ENCODE measurements at places on chromosomes 12 and 14.

GRCh38 chr12:101439236-101439635 is 31.7 kb upstream of the ARL1 start:
- DNase-seq, result no peak

DNA sequence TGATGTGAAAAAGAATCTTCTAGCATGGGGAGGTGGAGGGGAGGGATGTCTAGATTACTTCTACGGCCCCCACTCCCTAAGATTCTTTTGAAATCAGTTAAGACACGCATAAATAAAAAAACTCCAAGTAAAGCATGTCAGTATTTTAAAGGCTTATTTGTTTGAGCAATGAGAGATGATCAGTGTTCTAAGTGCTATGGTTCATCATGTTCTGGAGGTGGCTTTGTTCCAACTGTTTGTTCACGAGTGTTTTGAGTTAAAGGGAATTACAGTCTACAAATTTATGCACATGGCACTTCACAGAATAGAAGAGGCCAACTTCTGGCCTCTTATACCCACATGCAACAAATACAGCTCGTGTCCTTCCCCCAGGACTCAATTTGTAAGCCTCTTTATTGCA is 394.9 kb downstream of the RAD51B start:
- no peak for DNase-seq

GRCh38 chr12:13564266-13564810 is 367.8 kb downstream of the EMP1 start:
- no peak for DNase-seq

DNA sequence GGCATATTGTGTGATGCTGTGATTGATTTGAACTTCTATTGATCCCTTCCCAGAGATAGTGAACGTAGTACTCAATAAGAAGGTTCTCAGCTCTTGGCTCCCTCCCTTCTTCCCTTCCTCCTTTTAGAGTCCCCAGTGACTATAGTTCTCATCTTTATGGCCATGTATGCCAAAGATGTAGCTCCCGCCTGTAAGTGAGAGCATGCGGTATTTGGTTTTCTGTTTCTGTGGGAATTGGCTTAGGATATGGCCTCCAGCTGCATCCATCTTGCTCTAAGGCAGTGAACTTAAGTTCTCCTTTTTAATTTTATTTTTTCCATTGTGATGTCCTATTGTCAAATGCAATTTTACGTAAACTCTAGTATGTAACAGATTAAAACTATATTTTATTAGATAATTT is 109.5 kb downstream of the AEBP2 start:
- DNase-seq, result no peak

DNA sequence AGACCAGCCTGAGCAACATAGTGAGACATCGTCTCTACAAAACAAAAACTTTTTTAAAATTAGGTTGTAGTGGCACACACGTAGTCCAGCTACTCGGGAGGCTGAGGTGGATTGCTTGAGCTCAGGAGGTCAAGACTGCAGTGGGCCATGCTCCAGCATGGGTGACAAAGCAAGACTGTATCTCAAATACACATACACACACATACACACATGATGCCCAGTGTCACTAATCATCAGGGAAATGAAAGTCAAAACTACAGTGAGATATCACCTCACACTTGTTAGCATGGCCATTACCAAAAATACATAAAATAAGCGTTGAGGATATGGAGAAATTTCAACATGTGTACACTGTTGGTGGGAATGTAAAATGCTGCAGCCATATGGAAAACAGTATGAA is 33.2 kb upstream of the KICS2 start:
- DNase-seq, result no peak

- DNase-seq, result no peak
These were observed 89.1 kb downstream of the LRRK2 start for GRCh38 chr12:40313928-40314327.

DNA sequence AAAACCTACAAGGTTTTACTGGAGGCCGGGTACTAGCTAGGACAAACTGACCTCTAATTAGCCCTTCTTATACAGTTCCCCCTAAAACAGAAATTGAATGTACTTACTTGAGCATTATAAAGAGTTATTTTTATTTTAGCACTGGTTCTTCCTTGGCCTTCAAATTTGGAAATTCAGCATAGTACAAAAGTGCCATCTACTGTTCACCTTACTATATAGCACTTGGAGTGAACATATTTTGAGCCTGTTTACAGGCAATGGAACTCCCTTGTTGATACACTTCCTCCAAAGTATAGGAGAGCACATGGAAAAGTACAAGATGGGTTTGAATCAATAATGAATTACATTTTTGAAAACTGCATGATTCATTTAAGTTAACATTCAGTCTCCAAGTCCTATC is 3.9 kb upstream of the POC1B start:
- DNase-seq, result no peak

DNA sequence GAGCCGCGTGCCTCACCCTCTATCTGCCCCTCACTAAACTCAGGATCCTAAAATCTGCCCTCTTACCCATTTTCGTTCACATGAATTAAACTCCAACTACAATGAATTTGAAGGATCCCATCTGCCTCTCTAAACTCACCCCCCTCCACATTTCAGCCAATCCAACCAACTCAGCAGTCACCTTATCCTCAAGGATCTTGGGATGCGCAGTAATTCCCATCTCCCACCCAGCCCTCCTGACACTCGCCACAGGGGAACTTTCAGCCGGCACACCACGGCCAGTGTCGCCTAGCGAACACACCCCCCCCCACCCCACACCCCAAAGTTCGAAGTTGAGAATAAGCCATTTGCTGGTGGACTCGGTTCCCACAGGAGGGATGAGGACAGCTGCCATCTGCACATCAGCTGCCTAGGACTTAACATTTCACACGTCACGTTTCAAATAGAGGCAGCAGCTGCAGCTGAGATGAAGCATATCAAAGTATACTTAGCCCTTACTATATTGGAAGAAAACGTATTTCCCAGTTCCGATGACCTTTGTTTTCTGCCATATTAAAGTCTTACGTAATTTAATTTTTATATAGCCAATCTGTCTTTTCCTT is 8.7 kb upstream of the SELPLG start:
- DNase-seq, result no peak

DNA sequence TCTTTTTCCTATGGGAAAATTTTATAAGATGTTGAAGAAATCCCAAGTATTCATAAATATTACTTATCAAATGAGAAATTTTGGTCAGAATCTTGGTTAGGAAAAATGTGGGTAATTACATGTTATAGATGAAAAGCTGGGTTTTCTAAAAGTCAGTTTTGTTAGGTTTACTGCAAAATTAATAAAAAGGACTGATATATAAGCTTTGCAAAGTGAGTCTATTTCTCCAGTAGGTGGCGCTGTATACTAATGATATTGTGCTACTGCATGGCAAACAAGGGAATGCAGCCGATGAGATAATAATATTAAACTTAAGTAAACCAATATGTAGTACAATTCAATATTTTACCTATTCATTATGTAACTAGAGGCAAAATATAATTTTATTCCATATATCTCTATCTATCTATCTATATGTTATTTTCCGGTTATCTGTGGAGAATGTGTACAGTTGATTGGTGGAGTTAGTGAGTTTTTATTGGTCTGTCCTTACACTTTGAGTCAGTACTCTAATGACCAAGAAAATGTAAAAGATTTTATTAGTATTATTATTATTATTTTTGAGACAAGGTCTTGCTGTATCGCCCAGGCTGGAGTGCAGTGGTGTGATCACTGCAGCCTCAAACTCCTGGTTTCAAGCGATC is 32.9 kb downstream of the MIPOL1 start:
- DNase-seq, result no peak

GRCh38 chr12:55711786-55712553 is 3.9 kb upstream of the BLOC1S1 start:
- no peak for DNase-seq

Data from amygdala (tissue), 56 donors.